Stimulated activated CD8-positive, alpha-beta memory T cell treated with anti-CD3 and anti-CD28 coated beads, Interleukin-2, amount 100 ng/mL, for 1 hour (primary cell): ENCODE measurements at places on chromosomes 5 and 9.

- DNase-seq: no peak
These were observed 175.8 kb upstream of the FSTL4 start for GRCh38 chr5:133788121-133788520.

DNA sequence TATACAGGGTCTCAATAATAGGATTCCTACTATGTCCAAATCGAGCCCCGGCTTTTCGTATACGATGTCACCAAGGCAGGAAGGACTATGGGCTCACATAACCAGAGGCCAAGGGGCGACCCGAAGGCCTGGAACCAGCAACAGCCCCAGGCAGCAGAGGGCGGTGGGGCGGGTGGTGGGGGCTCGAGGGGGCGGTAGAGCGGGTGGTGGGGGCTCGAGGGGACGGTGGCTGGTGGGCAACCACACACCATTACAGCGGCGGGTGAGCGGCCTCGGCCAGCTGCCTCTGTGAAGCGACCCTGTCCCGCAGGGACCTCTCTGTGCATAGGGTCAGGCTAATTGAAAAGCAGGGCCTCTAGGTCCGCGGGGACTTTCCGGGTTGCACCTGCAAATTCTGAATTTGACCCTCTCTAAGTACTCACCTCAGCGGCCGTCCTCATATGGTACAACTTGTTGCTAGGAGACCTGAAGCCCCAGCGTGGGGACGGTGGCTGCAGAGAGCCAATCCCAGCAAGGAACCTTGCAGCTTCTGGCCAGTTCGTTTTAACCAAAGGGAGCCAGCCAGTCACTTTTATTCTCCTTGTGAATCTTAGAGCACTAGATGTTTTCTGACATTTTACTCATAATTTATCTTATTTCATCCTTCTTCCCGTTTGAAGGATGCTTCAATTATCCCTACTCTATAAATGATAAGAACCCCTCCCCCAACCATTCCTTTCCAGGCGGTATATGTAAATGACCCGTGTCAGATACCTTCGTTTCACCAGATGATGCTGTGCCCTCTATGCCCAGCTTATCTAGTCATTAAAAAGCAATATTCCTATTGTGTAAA is at the start of gene NME5:
NME5 (minus strand) TSS at position 480 of the 832 bp plus-strand sequence. CDS start 648 bp downstream, outside the sequence.
- no peak for DNase-seq

DNA sequence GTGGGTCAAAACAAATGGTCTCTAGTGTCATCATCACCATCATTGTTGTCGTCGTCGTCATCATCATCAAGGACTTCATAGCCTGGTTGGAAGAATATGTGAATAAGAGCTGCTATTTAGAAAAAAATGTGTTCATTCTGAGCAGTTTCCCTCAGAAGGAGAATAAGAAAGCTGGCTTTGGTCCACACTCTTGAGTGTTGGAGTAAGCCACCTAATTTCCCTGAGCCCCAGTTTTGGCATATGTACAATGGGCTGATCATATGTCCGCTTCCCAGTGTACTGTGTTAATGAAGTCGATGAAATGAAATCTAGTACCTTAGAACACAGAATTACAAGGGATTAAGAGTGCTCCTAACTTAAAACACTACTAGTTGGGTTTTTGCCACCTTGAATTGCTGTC is 545.5 kb downstream of the CCDC171 start:
- no peak for DNase-seq

GRCh38 chr9:132414731-132415130 is 4.7 kb downstream of the CFAP77 start:
- DNase-seq: no peak

- DNase-seq: no peak
These were observed 490.8 kb downstream of the TLE4 start for GRCh38 chr9:80062567-80062966.

GRCh38 chr9:123081824-123082223 is 48.4 kb downstream of the GPR21 start:
- no peak for DNase-seq

- DNase-seq: no peak
These were observed 70.4 kb downstream of the RAPGEF1 start for GRCh38 chr9:131669269-131670157.

GRCh38 chr9:77839459-77840140 is 191.5 kb upstream of the GNA14 start:
- DNase-seq: no peak

DNA sequence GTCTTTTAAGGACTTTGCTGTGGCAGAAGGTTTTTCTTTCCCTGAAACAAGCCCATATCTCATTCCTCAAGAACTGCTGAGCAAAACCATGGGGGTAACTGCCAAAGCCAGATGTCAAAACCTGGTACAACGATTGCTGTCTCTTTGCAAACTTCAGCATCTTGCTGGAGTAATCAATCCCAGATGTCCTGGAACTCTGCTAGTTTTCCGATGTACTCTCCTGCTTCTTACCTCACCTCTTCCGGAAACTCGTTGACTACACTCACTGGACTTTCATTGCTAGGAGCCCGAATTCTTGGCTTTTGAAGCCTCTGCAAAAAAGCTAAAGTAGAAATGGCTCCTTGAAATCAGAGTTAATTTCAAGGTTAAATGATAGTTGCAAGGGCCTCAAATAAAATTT is 23.3 kb downstream of the RAD1 start:
- DNase-seq: no peak

GRCh38 chr9:79989079-79989478 is 417.3 kb downstream of the TLE4 start:
- DNase-seq: no peak

GRCh38 chr9:14309403-14309802 is 4.5 kb downstream of the NFIB start:
- DNase-seq: no peak

GRCh38 chr5:152164860-152165259 is 240.2 kb upstream of the GLRA1 start:
- no peak for DNase-seq

GRCh38 chr9:95409650-95410426 is 92.3 kb upstream of the FANCC start:
- DNase-seq: no peak

GRCh38 chr5:174052636-174053035 is 7.1 kb downstream of the NSG2 start:
- no peak for DNase-seq

DNA sequence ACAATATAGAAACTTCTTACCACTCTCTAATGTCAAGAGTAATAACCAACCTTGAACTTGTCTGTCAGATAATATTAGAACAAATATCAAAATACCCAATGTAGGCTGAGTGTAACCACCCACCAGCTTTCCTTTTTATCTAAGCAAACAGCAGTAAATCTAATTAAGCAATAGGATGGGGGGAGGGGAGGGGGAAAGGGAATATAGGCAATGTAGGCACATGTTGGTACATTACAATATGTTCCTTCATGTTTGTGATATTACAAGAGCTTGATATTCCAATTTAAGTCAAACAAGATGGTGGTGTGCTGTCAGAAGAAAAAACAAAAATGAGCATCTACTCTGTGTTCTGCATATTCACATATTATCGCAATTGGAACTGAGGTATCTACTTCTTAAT is 158.2 kb downstream of the DENND1A start:
- DNase-seq: no peak

DNA sequence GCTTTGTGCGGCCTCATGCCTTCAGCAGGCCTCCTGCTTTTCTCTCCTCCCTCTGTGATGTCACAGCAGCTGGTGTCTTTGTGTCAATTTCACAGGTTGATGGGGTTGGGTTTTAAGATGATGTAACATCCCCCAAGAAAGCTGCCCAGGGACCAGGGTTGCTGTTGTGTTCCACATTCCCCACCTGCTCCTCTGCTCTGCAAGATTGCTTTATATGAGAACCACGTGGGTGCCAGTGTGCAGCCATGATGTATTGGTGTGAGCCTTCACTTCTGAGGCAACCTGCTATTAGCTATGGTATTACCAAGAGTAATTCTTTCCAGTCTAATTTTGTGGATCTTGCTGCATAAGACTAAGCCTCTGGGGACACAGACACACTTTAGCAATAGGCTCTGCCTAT is 213.0 kb upstream of the ADAMTS16 start:
- no peak for DNase-seq

GRCh38 chr9:97630591-97630990 is 2.6 kb downstream of the TSTD2 start:
- DNase-seq: no peak

DNA sequence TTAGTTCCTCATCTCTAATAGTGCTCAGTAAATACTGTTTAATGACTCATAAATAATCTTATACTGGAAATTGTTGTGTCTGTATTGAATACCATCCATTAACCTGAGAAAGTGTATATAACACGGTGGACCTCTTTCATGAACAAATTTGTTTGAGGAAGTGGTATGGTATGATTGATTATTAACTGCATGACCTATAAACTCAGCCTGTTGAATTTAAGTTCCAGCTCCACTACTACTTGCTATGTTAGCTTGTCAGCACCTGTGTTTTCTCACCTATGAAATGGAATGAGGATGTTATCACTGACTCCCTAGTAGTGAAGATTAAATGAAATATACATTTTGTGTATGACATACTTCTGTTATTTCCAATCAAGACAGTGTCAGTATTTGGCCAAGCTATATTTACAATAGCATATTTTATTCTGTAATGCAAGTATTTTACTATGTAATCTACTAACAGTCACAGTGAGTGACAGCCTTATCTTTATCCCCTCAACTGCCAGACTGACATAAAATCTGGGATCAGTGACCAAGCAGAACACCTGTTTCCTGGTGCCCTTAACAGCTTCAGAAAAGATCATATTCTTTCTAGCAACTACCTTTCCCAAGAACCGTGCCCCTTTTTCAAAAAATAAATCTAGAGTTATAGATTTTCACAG is 77.3 kb upstream of the ITGA1 start:
- DNase-seq: no peak

- DNase-seq: no peak
These were observed 139.4 kb downstream of the ATG10 start for GRCh38 chr5:82111191-82111590.

DNA sequence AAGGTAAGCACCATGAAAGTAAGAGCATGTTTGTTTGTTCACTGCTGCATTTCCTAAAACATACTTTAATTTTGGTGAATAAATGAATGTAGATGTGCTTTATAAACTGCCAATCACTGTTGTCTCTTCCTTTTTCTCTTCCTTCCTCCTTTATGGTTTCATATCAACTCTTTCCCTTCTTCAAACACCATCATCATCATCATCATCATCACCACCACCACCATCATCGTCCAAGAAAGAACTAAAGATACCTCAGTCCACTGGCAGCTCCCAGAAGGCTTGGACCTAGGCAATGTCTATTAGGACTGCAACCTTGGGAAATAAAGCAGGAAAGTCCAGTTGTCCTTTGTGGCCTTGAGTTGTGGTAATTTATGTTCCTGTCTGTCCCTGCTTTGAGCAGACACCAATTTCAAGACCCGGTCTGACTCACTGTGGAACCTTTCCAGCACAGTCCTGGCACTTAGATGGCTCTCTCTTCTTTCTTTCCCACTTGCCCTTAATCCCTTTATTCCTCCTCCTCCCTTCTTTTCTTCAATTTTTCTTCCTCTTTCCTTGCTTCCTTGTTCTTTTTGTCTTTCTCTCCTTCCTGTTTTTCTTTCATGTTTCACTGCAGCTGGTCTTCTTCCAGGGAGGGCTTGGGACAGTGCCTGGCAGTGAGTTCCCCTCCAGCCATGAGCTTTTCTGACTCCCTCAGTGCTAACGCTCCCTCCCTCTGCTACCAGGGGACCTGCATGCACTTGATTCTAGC is 99.3 kb downstream of the ANGPTL2 start:
- no peak for DNase-seq

- DNase-seq: no peak
These were observed 52.8 kb upstream of the SLC44A1 start for GRCh38 chr9:105191508-105192121.

DNA sequence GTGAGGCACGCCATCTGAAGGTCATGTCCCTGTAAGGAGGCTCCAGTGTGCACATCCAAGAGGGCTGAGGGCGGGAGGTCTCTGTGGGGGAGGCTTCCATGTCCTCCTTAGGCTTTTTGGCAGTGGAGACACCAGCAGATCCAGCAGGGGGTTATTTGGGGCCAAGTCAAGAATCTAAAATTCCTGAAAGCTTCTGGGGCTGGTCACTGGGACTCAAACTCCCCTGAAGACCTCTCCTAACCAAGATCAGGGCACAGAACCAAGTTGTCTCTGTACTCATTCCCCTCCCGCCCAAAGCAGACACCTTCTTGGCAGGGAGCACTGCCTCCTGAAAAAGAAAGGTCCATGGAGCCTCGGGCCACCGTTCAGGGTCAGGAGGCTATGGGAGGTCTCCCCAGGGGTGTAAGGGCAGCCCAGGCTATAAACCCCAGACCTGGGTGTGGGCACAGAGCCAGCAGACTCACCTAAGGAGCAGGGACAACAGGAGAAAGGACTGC is 127.4 kb upstream of the ADRA1B start:
- DNase-seq: no peak

- DNase-seq: no peak
These were observed 66.9 kb downstream of the SKIC3 start for GRCh38 chr5:95487880-95488279.

- DNase-seq: no peak
These were observed 53.8 kb downstream of the NFIB start for GRCh38 chr9:14260101-14260500.

DNA sequence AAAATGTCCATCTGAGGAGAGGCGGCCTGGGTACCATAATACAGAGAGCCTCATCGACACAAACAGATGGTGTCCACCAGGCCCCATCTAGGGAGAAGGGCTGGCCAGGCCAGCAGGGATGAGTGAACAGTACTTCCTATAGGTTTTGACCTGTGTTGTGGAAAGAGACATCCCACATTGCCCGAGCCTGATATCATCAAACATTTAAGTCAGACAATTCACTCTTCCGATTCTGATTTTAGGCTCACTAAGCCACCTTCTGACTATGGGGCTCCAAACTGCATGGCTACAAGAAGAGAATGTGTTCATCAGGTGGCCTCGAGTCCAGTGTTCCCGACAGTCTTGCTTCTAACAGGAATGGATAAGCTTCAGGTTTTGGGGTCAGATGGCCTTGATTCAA is 38.9 kb downstream of the SLC22A5 start:
- DNase-seq: no peak

GRCh38 chr5:107505763-107506534 is 164.8 kb downstream of the EFNA5 start:
- no peak for DNase-seq

- DNase-seq: no peak
These were observed 126.9 kb upstream of the PDE4D start for GRCh38 chr5:60020457-60020856.

GRCh38 chr9:105064248-105065097 is 136.5 kb upstream of the ABCA1 start:
- no peak for DNase-seq

GRCh38 chr5:10556289-10556807 is 7.5 kb upstream of the ANKRD33B start:
- no peak for DNase-seq
